H1 (cell line): ENCODE measurements at places on chromosomes 4 and X. TPM values are rescaled to one million over a fixed set of nuclear protein-coding genes. Genes with fewer than 3 reads are reported as not detected.

Gene TRPC5OS
- total RNA-seq: not detected in 2 replicates

Gene FAM47E
- total RNA-seq: 1.3 and 1.7 TPM in 2 replicates

Gene BTC
- total RNA-seq: 0.11 TPM in 1 of 2 replicates, not detected in the other

Gene CLDN34
- 0.50 TPM in 1 of 2 replicates, not detected in the other for total RNA-seq

Gene PCDH7
- 6.1 and 6.7 TPM in 2 replicates for total RNA-seq

Gene MAGEC3
- not detected in 2 replicates for total RNA-seq

Gene SERTM2
- total RNA-seq: 0.38 and 0.58 TPM in 2 replicates

Gene GRID2
- 71.7 and 81.9 TPM in 2 replicates for total RNA-seq

Gene TRIM60
- not detected in 2 replicates for total RNA-seq

Gene ADRA2C
- 13.8 and 14.8 TPM in 2 replicates for total RNA-seq

Gene PRSS12
- total RNA-seq: 7.1 and 9.3 TPM in 2 replicates

Gene FRMD7
- total RNA-seq: not detected in 2 replicates

Gene ARHGAP6
- total RNA-seq: 0.63 and 0.82 TPM in 2 replicates

Gene RNF128
- 2.0 TPM in 2 replicates for total RNA-seq

Gene NAA11
- total RNA-seq: not detected in 2 replicates

Gene ANAPC4
- total RNA-seq: 31.6 and 33.0 TPM in 2 replicates

Gene PDE5A
- 29.5 and 32.4 TPM in 2 replicates for total RNA-seq

Gene ERAS
- total RNA-seq: not detected in 2 replicates

Gene DDIT4L
- total RNA-seq: 6.0 and 6.4 TPM in 2 replicates

Gene PARM1
- total RNA-seq: 5.2 and 5.3 TPM in 2 replicates

Gene SSX2
- total RNA-seq: not detected in 2 replicates

Gene FHIP1A
- total RNA-seq: 75.2 and 76.3 TPM in 2 replicates

Gene SPATA4
- total RNA-seq: not detected in 2 replicates

Gene NPY5R
- 1.5 and 2.0 TPM in 2 replicates for total RNA-seq
